ENCODE measurements at places on chromosomes 5 and 9.

DNA sequence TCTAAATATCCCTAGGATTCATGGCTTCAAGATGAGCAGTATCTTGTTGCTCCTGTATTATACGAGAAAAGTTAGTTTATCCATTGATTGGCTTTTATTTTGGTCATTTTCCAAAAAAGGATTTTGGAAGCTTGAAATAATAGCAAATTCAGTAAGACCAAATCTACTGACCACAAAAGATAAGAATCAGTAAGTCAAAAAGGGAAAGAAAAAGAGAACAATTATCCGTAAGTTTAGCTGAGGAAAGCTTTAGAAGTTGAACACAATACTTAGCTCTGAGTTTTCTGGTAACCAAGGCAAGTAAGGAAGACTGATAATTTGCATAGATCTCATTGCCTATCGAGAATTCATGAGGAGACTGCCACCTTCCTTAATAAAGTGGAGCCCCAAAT, 9.1 kb downstream of the TGFBR1 start:
- no peak for DNase-seq

- DNase-seq, result no peak
Measured at GRCh38 chr9:34759432-34760134, 49.6 kb upstream of the CCL21 start.

DNA sequence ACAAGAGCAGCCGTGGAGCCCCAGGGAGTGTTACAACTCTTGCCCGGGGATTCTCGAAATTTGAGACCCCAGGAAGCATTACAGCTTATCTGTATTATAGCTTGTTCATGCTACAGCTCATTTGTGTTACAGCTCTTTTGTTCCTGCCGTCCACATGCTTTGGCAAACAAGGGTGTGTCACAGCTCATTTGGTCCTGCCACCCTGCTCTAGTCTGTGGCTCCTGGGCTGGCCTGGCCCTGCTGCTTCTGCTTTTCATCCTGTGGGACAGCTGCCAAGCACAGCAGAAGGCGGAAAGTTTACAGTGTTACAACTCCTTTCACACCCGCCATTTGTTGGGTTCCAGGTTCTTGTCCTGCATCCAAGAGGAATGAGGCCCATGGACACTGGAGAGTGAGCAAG, 685.0 kb downstream of the SLCO4C1 start:
- DNase-seq, result no peak

DNA sequence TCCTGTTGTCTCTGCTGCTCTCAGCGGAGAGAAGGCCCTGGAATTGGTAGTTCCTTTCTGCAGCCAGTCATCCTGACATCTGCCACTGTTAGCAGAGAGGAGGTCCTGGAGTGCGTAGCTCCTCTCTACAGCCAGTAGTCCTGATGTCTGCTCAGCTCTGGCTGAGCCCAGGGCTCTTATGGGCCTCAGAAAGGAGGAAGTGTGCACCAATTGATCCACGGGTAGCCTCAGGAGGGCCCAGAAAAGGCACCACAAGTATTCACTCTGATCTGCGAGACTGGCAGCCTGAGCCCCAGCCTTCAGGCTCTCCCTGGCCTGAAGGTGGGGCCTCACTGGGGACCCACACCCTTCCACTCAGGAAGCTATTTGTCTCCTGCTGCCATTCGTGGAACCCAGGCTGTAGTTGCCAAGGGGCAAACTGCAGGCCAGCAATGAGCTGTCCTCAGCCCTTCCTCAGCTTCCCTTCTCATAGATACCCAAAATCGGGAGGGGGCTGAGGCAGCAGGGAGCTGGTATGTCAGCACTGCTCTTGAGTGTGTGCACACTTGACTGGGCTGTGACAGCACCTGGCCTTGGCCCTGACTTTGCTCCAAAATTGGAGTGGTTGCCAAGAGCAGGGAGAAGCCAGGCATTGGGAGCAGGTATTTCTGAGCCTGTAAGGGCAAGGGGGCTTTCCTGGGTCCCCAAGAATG, 1049.5 kb upstream of the ACO1 start:
- no peak for DNase-seq

DNA sequence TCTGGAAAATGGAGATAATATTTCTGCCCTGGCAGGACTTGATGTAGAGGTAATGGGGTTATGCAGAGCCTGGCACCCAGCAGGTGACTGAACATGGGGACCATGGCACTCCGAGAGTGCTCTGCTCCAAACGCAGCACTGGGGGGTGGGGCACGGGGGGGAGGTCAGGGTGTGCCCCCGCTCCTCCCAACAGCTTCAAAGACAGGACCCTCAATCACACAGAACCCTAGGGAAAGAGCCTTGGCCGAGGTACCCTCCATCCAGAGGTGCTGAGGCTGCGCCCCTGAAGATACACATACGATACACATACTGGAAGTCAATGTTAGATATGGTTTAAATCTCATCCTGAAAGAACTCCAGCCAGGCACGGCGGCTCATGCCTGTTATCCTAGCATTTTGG, 26.6 kb upstream of the CEP72 start:
- DNase-seq, result no peak

DNA sequence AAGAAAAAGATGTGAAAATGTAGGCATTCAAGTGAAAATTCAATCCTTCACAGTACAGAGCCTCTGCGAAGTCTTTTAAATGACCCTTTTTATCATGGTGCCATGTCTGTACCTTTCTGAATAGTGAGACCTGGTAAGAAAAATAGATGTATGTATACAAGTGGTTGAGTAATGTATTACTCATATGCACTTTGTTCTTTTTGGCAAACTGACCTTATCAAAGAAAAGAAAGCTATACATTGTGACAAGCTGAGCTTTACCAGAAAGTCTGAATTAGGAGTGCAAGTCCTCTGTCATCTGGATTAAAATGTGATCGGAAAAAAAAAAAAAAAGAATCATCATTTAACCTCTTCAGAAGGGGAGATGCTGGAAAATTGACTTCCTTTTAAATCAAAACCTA, 356.4 kb upstream of the CCNH start:
- no peak for DNase-seq

DNA sequence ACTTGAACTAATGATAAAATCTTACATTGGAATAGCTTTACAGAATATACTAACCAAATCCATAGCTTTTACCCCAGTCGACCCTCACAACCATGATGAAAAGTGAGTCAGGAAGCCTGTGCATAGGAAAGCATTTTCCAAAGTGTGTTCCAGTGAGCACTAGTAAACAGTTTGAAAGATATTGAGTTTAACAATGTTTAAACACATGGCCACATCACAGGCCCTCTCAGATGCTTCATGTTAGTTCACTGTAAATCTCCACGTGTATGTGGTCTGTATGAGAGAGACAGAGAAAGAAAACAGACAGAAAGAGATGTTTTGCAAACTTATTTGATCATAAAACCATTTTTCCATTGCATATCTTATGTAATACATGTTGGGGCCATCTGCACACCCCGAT, 27.0 kb downstream of the PRUNE2 start:
- no peak for DNase-seq

GRCh38 chr5:89047571-89047970, 164.6 kb upstream of the MEF2C start:
- DNase-seq, result no peak

DNA sequence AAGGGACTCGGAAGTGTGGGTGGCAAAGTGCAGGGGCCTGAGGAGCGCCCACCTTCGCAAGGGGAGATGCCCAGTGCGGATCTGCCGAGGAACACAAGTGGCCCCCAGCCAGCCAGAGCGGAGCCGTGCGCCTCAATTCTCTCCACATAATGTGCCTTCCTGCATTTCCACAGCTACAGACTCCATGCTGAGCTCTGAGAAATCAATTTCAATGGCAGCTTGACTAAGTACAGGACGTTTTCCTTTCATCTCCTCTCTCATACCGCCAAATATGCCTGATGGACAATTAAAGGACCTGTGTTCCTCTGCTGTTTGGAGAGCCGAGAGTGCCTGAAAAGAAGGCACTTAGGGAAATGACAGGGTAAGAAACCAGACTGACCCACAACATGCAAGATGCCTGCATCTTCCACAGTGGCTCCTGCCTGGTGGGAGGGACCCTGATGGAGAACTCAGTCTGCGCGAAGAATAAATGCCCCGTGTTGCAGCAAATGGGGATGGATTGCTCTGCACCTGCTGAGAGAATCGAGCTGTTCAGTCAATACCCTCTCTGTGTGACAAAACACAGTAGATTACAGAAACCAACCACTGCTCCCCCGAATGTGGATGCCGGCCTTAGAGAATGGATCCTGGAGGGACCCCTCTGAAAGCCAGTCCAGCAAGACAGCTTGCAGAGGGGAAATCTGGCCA, 38.6 kb upstream of the OLFM1 start:
- no peak for DNase-seq

GRCh38 chr5:32022638-32023037, 151.5 kb downstream of the GOLPH3 start:
- no peak for DNase-seq

- DNase-seq, result no peak
Measured at GRCh38 chr5:24668050-24668449, 23.3 kb upstream of the CDH10 start.

- DNase-seq, result no peak
Measured at GRCh38 chr5:156815988-156816599, 34.0 kb upstream of the PPP1R2B start.

DNA sequence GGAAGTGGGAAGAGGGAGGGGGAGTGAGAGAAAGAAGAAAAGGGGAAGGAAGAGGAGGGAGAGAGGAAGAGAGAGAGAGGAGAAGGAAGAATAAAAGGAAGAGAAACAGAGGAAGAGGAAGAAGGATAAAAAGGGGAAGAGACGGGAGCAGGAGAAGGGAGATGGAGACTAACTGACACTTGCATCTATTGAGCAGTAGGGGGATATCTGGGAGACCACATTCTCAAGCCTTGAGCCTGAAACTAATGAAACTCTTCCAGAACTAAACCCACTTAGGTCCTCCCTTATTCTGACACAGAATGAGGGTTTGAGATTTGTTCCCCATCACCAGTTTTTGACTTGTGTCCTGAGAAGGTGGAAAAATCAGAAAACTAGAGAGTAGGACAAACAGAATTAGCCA, 533.3 kb downstream of the CDH12 start:
- no peak for DNase-seq

GRCh38 chr5:117682416-117682815, 1107.8 kb upstream of the SEMA6A start:
- no peak for DNase-seq

DNA sequence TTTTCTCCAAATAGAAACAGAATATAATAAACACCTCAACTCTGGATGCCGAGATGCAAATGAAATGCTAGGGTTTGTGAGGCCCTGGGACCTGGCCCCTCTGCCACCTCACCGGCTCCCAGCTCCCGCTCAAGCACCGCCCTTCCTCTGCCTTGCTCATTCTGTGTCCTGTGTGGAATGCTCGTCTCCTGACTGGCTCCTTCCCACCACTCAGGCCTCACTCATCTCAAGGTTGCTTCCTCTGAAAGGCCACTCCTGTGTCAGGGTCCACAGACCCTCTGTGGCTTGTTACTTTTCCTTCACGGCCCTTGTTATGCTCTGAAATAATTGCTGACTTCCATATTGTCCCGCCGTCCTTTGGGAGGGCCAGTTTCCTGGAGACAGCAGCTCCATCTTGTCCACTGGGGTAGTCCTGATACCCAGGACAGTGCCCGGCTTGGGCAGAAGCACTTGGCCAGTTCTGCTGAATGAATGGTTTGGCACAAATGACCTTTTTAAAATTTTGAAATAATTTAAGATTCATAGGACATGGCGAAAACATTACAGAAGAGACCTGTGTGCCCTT, 15.4 kb downstream of the RNF44 start:
- no peak for DNase-seq

GRCh38 chr9:127139775-127140174, 17.3 kb upstream of the ANGPTL2 start:
- no peak for DNase-seq

GRCh38 chr9:16575142-16575985, 295.1 kb downstream of the BNC2 start:
- DNase-seq, result no peak

- no peak for DNase-seq
Measured at GRCh38 chr5:154025951-154026350, 12.8 kb downstream of the FAM114A2 start.

DNA sequence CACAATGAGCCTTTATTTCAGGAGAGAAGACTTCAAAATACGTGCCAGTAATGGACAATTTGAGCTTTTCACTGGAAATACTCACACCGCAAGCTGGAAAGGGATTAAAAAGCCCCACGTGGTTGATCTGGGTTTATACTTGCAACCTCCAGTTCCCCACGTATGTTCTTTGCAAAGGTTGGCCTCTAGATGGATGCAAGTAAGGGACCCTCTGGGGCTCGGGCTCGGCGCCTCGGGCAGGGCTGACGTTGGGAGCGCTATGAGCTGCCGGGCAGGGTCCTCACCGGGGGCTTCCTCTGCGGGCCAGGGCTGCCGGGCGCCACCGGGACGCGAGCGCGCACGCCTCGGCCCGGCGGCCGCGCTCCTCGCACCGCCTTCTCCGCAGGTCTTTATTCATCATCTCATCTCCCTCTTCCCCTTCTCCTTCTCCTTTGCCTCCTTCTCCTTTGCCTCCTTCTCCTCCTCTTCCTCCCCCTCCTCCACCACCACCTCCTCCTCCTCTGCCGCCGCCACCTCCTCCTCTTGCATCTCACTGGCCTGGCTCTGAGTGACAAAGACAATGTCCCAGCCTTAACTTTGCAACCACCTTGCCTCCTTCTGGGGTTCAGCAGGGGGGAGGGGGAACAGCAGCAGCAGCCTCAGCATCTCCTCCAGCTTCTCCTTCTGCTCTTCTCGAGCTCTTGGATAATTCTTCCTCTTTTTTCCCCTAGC, 701 bp upstream of the ZNF462 start:
- DNase-seq, result peak; percentile 56

- DNase-seq, result no peak
Measured at GRCh38 chr5:124403281-124403680, 343.2 kb downstream of the ZNF608 start.

DNA sequence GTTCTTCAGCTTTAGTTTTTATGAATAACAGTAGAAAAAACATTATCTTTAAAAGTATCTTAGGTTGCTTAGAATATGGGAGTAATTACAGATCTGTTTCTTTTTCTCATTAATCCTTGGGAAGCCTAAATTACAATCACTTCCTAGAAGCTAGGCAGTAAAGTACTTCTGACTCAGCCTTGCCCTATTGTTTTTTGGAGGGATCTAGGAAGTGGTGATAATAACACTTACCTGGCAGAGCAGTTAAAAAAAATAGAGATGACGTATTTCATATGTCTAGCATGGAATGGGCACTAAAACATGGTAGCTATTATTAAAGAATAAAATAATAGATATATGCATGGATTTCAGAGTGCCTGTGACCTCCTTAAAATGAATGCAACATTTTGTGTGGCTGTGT, 8.2 kb upstream of the FST start:
- DNase-seq, result no peak

- DNase-seq, result no peak
Measured at GRCh38 chr9:105646879-105647594, 15.2 kb upstream of the TAL2 start.

DNA sequence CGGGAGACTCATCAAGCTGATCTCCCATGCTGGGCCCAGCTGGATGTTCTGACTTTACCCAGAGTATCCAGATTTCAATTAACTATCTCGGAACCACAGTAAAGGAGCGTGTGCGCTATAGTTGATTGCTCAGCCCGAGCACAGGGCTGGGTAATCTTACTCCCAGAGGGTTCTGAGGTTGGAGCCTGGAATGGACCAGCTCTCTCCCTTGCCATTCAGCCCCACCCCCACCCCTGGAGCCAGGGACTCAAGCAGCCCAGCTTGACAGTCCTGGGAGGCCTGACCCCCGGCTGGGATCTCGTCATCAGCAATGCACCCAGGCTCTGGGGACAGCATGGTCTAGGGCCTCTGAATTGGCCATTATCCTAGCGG, 23.7 kb upstream of the PTGES start:
- DNase-seq, result no peak

GRCh38 chr5:94499806-94500205, 118.6 kb downstream of the KIAA0825 start:
- DNase-seq, result no peak

All from progenitor cell of endocrine pancreas (in vitro differentiated cells).